EH (cell line): ENCODE measurements at places on chromosomes 13 and 19.

- peak; percentile 22 for DNase-seq
Measured at GRCh38 chr19:3054972-3055740, 7.1 kb downstream of the TLE5 start.

- DNase-seq, result no peak
Measured at GRCh38 chr19:23802290-23802689, 43.6 kb upstream of the ZNF681 start.

GRCh38 chr13:50843257-50844083 lies at the start of gene DLEU7:
Gene DLEU7, minus strand, starts transcription at chr13:50843692. Its CDS starts 46 bp downstream, at chr13:50843646.
- DNase-seq, result no peak

DNA sequence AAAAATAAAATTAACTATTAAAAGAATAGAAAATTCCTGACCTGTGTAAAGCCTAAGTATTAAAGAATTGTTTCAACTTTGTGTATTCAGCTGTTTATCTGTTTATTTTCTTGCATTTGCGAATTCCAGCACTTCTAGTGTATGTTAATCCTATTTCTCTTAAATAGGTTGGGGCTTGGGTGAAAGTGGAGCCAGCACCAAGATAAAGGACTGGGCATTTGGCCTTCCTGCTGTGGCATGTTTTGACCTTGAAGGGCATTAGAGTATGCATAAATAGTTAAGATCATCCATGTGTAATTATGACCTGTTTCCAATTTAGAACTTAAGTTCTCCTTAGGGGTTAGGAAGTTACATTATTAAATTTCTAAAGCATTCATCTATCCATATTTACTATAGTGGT lies 151.3 kb downstream of the NBEA start:
- no peak for DNase-seq

DNA sequence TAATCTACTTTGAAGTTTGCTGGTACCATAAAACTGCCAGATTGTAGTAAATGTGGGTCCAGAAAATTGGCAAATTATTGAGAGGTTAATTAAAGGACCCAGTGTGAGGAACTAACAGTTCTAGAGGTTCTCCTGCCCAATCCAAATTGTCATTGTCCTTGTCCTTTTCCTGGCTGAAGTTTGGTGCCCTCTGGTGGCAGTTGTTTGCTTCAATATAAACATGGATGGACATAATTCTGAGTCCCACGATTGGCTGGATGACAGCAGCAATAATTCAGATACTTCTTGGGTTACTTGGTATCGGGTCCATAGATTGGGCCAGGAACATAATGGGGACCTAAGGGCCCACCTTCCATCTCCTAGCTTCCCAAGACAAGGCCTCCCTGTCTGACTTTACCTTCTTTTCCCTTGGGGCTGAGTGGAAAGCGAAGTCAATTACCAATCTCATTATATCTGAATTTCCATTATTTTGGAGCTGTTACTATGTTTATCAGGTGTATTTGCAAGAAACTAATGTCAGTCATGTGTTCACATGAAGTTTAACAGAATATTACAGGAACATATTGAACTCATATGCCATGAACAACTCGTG lies 33.8 kb upstream of the GARRE1 start:
- DNase-seq, result peak; percentile 70

DNA sequence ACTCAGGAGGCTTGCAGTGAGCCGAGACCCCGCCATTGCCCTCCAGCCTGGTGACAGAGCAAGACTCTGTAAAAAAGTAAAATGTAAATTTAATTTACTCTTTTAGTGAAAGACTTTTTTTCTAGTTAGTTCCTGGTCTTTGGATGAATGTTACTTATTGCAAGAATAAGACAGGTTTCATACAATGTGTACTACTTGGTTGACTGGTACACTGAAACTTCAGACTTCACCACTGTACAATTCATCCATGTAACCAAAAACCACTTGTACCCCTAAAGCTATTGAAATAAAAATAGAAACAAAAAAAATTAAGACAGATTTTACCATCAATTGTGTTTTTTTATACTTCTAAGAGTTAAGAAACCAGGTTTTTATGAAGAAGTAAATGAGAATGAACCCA lies 35.5 kb downstream of the GPALPP1 start:
- DNase-seq, result no peak

- no peak for DNase-seq
Measured at GRCh38 chr19:33558151-33558550, 36.6 kb upstream of the PEPD start.

DNA sequence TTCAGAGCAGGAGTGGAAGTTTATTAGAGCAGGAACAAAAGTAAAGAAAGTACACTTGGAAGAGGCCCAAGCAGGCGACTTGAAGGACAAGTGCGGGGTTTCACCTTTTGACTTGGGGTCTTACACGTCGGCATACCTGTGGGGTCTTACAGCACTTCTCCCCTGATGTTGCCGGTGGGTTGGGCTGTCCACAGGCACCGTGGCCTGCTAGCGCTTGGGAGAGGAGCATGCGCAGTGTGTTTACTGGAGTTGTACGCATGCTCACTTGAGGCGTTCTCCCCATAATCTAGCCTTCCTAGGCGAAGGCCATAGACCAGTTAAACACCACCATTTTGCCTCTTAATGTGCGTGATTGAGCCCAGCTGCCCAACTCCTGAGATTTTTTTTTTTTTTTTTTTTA lies 25.0 kb upstream of the PLEKHF1 start:
- no peak for DNase-seq

GRCh38 chr19:50059045-50059444 lies 33.2 kb downstream of the ZNF473 start:
- no peak for DNase-seq

DNA sequence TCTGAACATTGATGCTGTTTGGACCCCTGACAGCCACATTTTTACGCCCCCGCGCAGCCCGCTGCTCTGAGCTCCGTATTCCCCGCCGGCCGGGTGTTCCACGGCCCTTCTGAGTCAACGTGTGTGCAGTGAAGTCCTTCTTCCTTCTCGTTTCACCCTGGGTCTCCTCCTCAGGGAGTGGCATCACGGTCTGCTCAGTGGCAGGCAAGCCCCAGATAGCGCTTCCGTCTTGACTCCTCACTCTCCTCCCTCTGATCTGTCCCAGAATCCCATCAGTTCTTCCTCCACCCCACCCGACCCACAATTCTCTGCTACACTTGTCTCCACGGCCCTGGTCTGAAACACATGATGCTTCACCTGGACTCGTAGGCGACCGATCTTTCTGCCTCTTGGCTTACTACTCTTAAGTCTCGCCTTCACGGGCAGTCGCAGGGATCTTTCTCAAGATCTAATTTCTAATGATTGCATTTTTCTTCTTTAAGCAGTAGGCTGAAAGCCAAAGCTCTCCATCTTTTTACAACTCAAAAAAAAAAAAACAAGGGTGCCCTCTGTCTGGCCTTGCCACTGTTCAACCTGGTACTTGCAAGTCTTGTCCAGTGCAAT lies 33.9 kb downstream of the CCNE1 start:
- DNase-seq, result peak; percentile 57

DNA sequence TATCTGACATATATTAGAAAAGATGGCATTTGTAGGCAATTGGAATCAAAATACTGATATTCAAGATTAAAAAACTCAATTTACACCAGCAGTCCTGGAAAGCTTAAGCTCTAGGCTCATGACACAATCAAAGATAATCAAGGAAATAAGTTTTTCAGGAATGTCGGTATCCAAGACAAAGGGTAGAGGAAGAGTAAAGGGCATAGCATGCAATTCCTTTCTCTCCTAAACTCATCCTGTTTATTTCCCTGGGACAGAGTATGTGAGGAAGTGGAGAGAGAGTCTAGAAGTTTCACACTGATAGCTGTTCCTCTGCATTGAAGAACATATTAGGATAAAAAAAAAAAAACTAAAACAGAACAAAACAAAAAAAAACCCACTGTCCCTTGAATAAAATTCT lies 2452.1 kb downstream of the PCDH9 start:
- DNase-seq, result no peak

DNA sequence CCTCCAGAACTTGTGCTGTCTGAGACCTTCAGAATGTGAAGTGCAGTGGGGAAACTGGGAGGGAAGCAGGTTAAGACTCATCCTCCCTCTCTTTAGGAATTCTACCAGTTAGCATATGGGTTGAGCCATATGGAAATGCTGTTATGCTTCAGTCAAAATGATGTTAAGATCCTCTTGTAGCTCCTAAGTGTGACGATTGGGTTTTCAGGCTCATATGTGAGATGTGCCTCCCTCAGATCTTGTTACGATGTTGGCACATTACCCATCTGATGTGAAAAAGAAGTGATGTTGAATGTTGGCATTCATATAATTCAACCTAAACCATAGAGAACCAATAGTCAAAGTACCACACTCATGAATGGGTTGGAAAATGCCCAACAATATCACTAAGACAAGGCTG lies 67.8 kb upstream of the IPO5 start:
- DNase-seq, result peak; percentile 6

DNA sequence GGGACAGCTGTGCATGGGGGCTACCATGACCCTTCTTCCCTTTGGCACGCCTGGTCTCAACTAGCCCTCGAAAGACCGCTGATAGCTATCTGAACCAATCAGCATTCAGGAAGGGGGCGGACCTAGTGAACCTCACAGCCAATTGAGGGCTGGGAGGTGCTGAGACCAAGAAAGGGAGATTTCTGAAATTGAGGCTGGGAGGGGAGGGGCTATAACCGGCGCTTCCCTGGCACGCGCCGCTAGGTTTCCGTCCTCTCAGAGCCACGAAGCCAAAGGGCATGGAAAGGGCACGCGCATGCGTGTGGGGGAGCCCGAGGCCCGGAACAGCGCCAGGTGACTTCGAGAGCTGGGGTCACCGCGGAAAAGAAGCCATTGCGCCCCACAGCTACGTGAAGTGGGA lies 4.2 kb upstream of the PAFAH1B3 start:
- no peak for DNase-seq

GRCh38 chr19:892243-892893 lies 619 bp downstream of the MED16 start:
- no peak for DNase-seq

DNA sequence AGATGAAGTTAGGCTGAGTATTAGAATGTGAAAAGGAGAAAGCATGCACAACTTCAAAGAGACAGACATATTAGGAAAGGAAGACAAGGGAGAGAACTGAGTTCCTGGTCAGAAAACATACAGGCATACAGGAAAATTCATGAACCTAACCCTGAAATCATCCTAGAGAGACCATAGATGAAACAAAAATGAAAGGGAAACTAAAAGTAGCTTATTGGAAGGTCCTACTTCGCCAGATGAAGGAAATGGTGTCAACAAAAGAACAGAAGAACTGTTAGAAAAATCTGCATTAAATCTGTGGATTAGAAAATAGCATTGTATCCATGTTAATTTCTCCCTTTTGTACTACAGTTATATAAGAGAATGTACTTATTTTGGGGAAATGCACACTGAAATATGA lies 169.0 kb upstream of the UFM1 start:
- DNase-seq, result peak; percentile 8

GRCh38 chr13:36072152-36072935 lies 58.8 kb downstream of the DCLK1 start:
- DNase-seq, result peak; percentile 50

DNA sequence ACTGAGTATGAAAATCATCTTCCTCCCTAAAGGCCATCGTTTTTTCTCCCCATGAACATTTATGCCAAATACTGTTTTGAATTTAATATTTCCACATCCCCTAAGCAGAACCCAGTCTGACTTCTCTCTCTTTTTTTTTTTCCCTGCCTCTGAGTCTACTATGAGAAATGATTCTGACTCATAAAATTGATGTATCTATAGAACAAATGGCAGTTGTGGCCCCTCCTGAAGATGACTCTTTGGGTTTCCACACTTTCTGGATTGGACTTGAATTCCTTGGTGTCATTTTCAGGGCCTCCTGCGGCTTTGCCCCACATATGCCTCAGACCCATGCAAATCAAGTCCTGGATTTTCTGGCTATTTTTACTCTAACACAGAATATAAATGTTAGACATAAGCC lies 22.7 kb upstream of the NAXD start:
- no peak for DNase-seq
